Activated naive CD4-positive, alpha-beta T cell (primary cell): ENCODE measurements at places on chromosomes 1 and 21.

DNA sequence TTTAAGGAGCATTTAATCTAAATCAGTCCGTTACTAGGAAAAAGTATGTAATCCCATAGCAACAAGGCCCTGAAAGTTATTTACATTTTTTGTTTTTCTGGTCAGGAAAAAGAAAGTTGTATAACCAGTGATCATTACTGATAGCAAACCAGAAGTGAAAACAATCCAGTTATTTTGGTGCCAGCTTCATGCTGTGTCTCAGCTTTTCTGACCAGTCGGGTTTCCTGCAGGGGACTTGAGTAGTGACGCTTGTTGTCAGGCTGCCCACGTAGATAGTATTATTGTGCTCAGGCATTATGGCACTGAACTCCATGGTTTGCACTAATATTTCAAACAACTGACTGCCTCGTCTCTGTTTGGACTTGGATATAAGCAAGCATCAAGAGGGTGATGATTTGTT, 55.2 kb downstream of the SASS6 start:
- DNase-seq, result no peak

- DNase-seq, result peak; percentile 39
Measured at GRCh38 chr1:4585216-4585615, 69.2 kb upstream of the AJAP1 start.

DNA sequence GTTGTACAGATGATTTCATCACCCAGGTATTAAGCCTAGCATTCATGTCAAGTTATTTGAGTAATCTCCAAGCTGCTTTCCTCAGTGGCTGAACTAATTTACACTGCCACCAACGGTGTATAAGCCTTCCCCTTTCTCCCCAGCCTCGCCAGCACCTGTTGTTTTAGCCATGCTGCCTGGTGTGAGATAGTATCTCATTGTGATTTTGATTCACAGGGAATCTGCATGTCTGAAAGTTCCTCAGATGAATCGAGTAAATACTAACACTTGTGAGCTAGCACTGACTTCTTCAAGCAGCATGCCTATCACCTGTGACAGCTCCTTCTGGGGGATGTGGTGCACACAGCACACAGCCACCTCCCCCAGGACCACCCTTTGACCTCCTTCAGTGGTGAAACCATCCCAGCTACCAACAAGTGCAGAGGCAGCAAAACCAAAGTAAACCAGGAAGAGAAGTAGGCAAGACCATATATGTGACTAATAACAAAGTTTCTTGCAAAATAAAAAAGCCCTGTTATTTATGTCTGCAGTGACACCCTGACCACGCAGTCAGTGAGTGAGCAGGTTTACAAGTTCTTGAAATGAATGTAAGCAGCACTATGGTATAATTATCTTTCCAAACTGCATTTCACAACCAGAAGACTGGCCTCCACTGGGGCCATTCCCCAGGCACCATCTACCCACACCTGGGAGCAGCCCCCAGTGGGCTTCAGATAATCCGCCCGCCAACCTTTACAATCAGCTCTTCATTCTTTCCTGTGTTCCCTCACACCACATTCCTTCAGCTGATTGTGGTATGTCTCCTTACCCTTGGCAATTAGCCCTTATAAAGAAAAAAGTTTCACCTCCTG, 173.8 kb downstream of the ETS2 start:
- no peak for DNase-seq

DNA sequence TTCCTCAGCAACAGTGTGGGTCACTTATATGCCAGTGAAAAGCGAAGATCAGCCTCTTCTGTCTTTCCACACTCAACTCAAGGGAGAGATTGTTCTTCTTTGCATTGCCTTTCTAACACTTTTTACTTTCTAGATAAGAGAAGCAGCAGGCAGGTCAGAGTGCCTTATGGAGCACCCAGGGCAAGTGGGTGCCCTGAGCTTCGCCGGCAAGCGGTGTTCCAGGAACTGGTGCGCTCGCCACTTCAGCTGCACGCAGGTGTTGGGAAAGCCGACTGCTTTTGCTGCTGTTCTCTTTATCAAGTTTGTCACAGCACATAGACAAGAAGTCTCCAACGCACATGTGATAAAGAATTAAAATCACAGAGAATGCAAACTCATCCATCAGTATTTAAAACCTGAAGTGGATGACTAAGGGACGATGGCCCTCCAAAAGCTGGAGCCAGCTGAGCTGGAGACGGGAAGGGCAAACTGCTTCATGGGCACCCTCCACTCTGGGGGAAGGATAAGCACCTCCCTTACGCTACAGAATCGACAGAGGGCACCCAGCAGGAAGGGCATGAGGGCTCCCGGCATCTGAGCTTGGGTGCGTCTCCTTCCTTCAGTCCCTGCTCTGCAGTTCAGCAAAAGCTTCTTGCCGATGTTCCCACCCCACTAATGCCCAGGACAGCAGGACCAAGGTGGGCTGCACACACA, 20.7 kb downstream of the UBE2G2 start:
- DNase-seq, result no peak

DNA sequence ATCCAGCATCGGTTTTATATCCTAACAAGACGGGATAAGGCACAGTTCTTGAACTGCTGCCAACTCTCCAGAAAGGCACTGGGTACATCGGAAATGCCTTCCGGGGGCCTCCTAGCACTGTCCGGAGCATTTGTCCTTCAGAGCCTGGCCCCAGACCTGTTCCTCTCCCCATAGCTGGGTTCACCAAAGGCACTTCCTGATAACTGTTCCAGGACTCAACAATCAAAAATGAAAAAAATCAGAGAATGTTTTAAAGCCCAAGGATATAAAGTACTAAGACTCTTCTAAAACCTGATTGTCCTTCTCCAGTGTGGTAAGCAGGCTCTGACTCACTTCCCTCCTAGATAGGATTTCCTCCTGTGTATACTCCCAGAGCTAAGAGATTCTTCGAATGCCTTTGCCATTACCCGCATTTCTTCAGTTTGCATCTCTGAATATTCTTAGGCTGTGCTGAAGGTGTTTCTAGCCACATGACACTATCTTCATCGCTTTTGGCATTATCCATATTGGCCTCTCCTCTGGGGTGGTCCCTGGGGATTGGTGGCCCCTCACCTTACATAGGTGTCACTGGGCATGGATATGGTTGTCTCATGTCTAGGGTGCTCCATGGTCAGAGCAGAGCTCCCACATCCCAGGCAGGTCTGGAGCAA, 112.9 kb downstream of the ZBTB18 start:
- DNase-seq, result no peak

DNA sequence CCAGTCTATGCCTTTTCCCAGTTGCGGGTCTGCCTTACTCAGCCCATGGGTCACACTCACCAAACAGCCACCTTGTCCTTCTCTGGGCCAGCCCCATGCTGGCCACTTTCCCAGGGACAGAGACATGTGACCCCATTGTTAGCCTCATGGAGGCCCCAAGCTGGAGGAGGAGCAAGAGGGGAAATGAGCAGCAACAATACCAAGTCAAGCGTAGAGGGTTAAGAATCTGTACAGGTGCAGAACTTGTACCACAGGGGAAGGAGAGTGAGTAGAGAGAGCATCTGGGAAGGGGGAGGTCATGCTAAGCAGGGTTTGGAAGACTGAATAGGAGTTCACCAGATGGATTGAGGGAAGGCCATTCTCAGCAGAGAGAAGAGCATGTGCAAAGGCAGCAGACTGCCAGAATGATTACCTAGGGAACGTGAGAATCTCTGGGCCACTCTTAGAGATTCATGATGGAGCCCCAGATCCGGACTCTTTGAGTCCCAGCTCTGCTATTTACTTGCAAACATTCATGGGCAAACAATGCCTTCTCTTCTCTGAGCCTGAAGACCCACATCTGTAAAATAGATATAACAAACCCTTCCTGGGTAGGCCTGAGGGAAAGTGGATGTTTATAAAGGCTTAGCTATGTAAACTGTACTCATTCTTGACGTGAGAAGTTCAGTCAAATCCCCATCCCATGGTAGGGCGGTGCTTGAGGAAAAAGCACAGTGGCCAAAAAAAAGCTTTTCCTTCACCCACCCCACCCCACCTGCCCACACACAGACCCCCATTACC, 2.8 kb upstream of the SLC2A1 start:
- no peak for DNase-seq

DNA sequence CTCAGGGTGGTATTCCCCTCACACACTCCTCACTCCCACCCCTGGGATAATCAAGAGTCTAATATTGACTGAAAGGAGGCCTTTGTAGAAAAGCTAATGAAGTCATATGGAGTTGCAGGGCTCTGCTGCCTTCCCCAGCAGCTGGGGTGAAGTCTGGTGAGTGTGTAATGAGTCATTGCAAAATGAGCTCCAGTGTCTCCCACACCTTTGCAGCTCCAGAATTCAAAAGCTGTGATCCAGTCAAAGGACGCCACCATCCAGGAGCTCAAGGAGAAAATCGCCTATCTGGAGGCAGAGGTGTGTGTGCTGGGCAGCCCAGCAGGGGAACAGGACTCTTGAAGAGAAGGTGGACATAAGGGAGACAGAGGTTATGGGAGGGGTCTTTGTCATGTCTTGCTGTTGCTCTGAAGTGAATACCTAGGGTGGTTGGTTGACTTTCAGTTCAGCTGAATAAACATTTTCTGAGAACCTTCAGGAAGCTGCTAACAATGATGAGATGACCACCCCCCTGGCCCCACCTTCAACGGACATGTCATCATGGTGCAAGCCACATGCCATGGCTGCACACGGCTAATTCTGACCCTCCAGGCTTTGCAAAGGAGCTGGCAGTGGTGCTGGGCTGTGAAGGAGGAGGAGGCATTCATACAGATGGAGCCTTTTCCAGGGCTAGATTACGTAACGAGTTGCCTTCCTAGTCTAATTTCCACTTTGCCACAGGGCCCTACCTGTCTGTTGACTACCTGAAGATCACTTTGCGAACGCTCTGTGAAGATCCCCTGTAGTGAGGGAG, 32.2 kb upstream of the SNX27 start:
- DNase-seq, result no peak

- DNase-seq, result no peak
Measured at GRCh38 chr1:192803501-192803900, 5.3 kb upstream of the RGS2 start.

DNA sequence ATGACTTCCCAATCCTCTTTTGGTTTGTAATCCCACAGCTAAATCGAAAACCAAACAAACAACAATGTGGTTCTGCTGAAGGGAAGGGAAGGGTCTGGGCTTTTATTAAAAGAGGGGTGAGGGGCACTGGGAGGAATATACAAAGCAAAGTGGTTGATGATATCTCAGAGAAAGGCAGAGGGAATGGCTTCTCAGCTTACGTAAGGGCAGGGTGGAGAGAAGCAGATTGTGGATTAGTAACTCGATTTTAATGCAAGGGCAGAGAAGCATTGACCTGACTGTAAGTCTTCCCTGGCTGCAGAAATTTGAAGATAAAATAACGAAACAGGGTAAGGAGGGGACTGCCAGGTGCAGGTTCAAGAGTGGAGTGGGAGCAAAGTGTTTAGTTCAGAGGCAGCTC, 438.2 kb upstream of the LRRC7 start:
- DNase-seq, result no peak

DNA sequence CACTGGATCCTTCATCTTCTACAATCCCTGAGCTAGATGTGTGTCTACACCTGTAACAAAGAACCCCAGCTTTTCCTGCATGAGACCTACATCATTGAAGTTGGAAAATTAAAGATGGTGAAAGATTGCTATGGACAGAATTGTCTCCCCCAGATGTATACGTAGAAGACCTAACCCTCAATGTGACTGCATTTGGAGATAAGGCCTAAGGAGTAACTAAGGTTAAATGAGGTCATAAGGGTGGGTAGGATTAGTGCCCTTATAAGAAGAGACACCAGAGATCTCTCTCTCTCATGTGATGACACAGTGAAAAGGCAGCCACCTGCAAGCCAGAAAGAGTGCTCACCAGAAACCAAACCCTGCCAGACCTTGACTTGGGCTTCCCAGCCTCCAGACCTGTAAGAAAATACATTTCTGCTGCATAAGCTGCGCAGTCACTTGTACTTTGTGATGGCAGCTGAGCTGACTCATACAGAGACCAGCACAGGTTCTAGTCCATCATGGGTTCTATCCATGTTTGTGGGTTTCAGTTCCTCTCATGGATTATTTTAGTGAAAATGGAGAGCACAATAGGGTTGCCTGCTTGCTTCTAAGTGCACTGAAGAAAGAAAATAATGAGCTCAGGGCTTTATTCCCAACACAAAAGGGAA, 180.8 kb downstream of the TPR start:
- no peak for DNase-seq

- DNase-seq, result no peak
Measured at GRCh38 chr1:191022856-191023255, 545.2 kb upstream of the BRINP3 start.

DNA sequence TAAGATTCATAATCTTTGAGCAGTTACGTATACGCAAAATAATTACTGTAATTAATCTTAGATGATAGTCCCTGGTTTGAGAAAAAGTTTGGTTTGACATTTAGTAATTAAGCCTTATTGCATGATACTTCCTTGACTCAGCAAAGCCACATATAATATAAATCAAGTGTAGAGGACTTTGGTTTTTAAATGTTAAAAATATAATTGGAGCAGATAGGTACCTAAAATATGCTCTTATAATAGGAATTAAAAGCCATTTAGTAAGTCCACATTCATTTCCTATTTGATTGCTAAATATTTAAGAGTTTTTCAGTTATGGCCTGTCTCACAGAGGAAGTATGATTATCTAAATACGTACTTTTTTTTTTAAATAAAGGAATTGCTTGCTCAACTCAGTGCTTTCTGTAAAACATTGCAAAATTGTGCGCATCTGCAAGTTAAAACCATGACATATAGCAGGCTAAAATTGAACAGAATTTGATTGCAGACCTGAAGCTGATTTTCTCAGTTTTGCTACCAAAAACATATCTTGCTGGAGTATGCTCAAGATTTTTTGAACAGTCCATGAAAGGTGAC, 20.4 kb downstream of the RPE65 start:
- no peak for DNase-seq

GRCh38 chr1:41698916-41699860, 214.7 kb upstream of the EDN2 start:
- no peak for DNase-seq

- no peak for DNase-seq
Measured at GRCh38 chr1:174225499-174226204, 66.3 kb downstream of the RABGAP1L start.

DNA sequence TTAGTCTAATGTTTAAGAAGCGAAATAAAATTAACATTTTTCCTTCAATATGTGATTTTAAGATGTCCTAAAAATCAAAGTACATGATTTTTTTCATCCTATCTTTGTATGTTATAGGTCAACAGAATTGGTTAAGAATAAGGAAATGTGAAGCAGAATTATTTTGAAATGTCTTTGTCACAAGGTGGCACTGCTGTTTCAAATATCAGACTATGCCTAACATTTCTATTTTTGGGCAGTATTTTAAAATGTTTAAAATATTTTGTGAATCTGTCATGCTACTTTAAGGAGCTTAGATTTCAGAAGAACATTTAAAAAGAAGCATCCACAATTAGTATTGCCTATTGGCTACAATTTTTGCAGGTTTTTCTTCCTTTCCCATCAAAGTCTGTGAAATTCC, 38.7 kb downstream of the AMY1C start:
- DNase-seq, result no peak
